ENCODE measurements at places on chromosomes 4 and X.

GRCh38 chr4:137274404-137274803 is 257.9 kb downstream of the PCDH18 start:
- DNase-seq, result no peak

DNA sequence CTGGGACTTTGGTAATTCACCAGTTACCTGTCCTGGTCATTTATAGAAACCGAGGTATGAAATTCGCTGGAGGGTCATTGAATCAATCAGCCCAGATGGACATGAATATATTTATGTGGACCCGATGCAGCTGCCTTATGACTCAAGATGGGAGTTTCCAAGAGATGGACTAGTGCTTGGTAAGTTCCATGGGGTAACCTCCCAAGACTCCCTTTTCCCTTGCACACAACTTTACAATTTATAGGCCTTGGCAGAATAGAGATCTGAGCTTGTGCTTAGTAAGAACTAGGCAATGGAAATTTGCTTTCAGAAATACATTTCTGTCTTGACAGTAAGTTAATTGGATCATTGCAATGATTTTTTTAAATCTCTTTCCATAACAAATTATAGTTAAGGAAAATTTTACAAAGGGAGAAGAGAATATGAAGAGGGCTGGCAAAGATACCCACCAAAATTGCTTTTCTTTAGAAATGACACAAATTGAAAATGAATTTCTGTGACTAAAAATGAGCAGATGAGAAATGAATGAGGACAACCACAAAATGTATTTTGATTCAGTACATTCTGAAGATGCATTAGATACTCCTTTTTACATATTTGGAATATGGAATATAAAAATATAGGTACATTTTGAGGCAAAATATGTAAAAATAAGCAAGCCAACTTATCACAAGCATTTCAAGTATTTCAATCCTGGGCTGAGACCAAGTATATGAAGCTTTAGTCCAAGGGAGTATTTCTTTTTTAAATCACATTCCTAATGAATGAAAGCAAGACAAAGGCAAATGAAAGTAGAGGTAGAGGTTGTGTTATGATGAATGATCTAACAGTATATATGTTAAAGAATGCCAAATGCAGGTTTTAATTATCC is 45.9 kb downstream of the PDGFRA start:
- DNase-seq, result no peak

GRCh38 chrX:88416965-88417364 is 330.1 kb upstream of the CPXCR1 start:
- DNase-seq, result no peak

GRCh38 chr4:22764183-22764582 is 71.4 kb downstream of the GBA3 start:
- no peak for DNase-seq

GRCh38 chrX:40821780-40822179 is 86.4 kb upstream of the MED14 start:
- no peak for DNase-seq

- no peak for DNase-seq
These were observed 406.1 kb downstream of the IQCM start for GRCh38 chr4:149409555-149409962.

DNA sequence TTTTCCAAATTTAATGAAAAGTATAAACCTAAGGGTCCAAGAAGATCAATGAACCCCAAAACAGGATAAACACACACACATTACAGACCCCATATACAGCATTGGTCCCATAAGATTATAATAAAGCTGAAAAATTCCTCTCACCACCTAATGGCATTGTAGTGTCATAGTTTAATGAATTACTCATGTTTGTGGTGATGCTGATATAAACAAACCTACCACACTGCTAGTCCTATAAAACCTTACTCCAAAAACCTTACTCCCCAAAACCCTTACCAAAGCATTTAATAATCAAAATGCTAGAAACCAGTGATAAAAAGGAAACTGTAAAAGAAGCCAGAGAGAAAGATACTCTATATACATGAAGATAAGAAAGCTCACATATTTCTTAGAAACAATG is 148.1 kb upstream of the SH3RF1 start:
- DNase-seq, result no peak

GRCh38 chr4:185578284-185578683 is 43.0 kb upstream of the PDLIM3 start:
- no peak for DNase-seq

DNA sequence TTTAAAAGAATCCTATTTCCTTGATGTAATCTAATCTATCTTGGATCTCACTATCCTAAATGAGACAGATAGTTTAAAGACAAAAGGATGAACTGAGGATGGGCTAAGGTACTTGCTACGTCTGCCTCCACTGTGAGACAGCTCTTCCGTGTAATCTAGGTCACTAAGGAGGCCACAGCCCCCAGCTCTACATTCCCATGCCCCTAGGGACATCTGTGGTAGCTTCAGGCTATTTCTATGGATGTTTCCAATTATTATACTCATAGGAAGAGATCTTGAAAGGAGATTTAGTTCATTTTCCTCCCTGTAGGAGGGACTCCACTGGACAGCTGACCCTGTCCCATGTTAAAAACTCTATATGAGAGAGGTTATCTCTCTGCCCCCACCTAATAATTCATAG is 140.8 kb upstream of the TRPC5 start:
- DNase-seq, result no peak

- no peak for DNase-seq
These were observed 39.8 kb downstream of the GRIA3 start for GRCh38 chrX:123223859-123224258.

Measured in DMS79 (cell line).